ENCODE measurements at places on chromosomes 1 and 21. TPM values are rescaled to one million over a fixed set of nuclear protein-coding genes. Genes with fewer than 3 reads are reported as not detected.

DNA sequence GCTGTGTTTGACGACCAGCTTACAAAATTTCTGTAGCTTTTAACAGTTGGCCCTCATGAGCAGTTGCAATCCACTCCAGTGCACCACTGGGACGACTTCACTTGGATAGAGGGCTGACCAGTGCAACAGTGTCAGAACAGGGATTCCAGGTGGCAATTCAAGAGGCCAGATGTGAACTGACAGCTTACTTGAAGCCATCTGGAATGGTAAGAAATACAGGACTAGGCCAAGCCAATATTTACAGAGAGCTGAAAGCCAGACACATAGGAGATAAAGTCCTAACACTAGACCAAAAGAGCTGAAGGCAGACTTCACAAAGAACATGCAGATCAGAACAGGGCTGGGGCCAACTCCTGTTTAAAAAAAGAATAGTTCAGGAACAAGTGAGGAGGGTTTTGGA, 93.5 kb upstream of the NFIA start:
- no peak for DNase-seq

DNA sequence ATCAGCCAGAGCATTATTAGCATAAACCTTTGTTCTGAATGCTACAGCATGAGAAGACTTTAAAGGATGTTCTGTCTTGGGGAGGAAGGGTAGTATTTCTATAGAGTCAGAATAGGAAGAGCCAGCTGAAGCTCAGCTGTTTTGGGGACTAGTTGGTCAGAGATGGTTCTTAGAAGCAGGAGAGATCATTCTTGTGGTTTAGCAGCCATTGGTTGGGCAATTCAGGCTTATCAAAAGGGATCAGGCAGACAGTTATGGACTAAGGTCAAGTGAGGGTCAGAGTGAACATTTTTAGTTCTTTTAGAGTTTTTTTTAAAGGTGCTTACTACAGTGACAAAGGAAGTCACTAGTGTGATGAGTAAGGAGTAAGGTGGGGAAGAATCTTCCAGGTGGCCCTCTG, 245.5 kb downstream of the RPS6KC1 start:
- DNase-seq, result no peak

- DNase-seq, result no peak
Observed at GRCh38 chr21:44005593-44005992, 6.5 kb upstream of the TRAPPC10 start.

Gene SLAMF7
- 42.6 TPM for total RNA-seq

Gene GPR52
- 1.6 TPM for total RNA-seq

Gene LORICRIN
- total RNA-seq, result not detected

GRCh38 chr1:241440904-241441303, 78.7 kb downstream of the FH start:
- no peak for DNase-seq

DNA sequence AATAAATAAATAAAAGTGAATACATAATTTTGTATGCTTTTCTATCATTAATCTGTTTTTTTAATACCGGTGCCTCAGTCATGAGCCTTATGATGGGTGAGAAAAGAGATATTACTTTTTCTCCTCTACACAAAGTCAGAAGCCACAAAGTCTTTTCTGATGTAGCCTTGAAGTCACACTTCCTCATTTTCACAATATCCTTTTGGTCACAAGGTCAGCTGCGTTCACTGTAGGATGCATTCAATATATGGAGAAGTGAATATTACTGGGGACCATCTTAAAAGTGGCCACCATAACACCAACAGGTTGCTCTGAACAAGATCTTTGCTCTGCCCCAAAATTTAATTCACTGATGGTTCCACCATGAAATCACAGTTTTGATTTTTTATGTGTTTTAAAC, 83.3 kb upstream of the TNR start:
- no peak for DNase-seq

- DNase-seq, result no peak
Observed at GRCh38 chr21:44881198-44881872, 7.8 kb upstream of the PTTG1IP start.

GRCh38 chr1:14015917-14016316, 315.9 kb downstream of the PRDM2 start:
- no peak for DNase-seq

DNA sequence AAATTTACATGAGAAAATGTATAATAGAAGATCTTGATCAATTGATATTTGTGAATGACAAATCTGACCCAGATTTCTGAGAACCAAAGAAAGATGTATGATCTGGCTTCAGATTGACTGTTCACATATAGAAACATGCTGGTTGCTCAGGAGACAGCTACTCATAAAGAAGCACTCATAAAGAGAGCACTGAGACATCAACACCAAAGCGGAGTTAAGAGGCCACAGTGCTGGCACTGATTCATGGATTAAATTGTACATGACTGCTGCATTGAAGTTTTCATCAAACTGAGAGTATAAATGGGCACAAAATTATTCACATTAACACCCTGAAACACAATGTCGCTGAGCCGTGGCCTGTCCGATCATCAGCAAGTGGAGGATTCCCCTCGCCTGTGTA, 46.2 kb downstream of the SH3GLB1 start:
- DNase-seq, result peak; percentile 14

Measured in activated T-cell treated with anti-CD3 and anti-CD28 coated beads, Interleukin-2, amount 50 U/mL, for 72 hours (primary cell).